CD4-positive, alpha-beta T cell treated with Interleukin-21 for 1 hour (primary cell): ENCODE measurements at places on chromosomes 1 and 21.
A peak's percentile ranks its signal among the peaks of the same experiment; 100 is the strongest.

GRCh38 chr1:110233861-110234260 is 23.7 kb downstream of the KCNC4 start:
- no peak for DNase-seq

DNA sequence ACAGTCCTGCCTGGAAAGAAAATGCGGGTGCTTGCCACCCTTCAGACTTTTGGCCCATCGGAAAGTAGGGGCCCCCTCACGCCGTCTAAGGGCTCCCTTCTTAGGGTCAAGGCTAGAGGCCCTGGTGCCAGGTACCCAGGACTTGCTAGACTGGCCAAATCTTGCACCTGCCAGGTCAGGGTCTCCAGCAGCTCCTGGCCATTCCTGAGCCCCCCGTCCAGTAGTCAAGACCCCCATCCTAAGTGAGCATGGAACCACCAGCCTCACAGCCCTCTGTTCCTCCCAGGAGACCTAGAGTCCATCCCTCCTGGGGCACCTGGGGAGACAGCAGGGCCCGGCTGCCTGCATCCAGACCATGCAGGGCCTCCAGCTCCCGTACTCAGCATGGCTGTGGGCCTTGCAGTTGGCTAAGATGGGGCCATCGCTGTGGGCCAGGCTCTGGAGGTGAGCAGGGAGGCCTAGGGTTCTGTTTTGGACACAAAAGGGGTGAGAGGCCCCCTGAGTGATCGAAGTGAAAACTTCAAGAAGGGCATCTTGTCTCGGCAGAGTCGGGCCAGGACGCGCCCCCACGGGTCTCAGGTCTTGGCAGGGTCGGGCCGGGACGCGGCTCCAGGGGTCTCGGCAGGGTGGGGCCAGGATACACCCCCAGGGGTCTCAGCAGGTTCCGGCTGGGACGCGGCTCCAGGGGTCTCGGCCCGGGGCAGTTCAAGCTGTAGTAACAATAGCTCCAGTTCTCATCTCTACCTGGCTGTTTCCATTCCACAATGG is 5.9 kb downstream of the FNDC10 start:
- DNase-seq, result no peak

DNA sequence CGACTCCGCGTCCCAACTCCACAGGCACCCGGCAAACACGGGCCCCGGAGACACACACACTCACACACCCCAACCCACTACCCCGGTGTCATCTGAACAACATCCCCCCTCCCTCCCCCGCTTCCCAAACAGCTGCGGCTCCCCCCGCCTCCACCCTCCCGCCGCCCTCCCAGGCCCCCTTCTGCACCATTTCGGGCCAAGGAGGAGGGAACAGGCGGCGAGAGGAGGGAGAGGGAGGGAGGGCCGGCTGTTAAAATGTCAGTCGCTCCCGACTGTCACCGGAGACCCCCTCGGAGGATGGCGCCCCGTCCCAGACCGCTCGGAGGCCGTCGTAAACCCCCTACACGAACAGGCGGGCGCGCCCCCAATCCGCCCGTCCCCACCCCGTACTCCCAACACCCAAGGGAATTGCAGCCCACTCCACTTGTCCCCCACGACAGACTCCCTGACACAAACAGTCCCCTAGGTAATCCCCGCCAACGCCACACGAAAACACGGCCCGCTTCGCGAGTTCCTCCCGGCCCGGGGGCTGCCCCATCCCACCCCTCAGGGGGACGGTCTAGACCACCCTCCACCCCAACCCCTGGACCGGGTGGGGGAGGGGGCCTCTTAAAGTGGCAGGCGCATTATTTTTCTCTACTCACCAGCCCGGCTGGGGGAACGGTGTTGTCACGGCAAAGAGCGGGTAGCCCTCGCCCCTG is 583 bp downstream of the MEF2D start:
- peak; percentile 58 for DNase-seq

GRCh38 chr1:2556678-2557481 is 709 bp downstream of the TNFRSF14 start:
- peak; percentile 64 for DNase-seq

DNA sequence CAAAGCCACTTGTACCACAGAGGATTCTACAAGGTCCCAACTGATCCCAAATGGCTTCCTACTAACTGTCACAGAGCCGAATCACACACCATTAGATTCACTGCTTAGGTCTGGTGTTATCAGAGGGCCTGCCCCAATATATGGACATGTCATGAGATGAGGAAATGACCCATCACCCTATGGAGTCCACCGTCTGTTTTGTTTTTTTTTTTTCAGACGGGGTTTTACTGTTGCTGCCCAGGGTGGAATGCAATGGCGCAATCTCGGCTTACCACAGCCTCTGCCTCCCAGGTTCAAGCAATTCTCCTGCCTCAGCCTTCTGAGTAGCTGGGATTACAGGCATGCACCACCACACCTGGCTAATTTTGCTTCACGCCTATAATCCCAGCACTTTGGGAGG is 83.8 kb upstream of the ETS2 start:
- no peak for DNase-seq

DNA sequence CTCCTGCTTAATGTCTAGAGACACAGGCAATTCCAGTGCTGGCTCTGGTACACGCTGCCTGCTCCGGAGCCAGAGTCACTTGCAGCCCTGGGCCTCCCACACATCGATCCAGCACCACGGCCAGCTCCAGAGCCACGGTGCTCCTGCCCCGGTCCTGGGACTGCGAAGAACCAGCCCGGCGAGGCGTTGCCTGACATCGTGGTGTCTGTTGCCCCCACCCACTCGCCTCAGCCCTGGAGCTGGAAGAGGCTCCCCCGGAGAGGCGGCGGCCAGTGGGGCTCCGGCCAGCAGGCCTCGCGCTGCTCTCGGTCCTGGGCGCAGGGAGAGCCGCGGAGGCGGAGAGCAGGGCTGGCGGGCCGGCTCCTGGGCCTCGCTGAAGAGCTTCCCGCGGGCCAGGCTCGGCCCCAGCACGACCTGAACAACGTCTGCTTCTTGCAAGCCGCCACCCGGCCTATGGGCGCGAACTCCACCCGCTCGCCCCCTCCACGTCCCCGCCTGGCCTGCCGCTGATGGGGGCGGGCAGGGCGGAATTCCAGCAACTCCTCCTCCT is 364.8 kb downstream of the CEP170 start:
- DNase-seq, result no peak

DNA sequence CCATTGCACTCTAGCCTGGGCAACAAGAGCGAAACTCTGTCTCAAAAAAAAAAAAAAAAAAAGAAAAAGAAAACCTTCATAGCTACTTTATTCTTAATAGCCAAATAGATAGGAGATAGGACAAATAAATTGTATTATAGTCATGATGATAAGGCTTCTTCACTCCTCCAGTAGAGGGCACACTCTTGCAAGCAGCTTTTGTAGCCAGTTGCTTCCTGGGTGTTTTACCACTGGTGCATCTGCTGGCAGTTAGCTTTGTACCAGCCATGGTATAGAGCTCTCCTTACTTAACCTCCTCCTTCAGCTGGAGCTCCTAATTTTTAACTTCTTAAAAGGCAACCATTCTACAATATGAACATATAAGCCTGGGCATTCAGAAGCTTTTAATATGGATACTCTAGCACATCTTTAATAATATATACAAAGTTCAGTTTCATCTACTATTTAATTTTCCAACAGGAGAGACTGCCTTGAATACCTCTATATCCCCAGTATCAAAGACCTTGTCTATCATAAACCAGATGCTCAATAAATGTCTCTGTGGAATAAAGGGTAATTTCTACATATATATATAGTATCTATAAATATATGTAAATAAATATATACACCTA is 35.8 kb downstream of the EVI5 start:
- peak; percentile 55 for DNase-seq

DNA sequence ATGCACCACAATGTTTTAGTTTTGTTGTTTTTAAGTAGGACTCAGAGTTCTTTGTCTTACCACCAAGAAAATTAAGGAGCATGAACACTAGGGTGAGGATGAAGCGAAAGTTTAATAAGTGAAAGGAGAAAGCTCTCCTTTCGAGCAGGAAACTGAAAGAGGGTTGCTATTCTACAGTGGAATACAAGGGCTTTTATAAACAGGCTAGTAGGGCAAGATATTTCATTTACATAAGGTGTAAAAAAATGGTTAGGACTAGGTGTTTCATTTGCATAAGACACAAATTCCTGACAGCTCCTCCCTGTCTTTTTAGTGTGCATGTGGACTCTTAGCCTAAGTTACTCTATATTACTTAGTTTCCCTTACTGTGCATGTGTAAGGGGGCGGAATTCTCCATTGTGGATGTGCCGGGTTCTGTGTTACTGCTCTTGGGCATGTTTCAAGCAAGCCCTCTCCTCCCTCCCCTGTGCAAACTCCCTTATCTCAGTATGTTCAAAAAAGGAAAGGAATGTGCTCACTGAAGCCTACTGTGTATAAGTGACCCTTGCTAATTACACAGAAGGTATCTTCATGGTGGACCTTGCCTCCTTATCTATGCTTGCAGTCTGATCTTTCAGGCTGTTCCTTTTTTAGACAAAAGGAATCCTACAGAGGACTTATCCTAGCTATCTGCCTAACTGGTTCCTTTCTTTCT is 7.3 kb downstream of the TSHB start:
- DNase-seq, result no peak

DNA sequence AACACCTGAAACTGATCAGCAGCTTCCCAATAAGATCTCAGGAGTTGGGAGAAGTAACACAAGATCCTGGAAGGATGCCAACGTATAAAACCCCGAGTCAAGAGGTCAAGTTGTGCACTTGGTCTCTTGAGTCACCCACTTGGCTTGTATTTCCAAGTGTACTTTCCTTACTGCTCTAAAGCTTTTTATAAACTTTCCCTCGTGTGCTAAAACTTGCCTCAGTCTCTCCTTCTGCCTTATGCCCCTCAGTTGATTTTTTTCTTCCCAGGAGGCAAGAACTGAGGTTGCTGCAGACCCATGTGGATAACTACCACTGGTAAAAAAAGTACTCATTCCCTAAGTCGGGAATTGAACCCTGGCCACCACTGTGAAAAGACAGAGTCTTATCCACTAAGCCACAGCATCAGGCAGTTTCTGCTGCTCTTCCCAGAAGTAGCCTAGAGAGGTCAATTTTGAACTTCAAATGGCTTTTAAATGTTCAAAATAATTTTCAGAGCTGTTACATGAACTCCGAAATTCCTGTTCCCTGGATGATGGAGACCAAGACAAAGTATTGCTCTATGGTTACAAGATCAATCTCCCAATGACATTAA is 28.9 kb downstream of the ITLN2 start:
- no peak for DNase-seq

DNA sequence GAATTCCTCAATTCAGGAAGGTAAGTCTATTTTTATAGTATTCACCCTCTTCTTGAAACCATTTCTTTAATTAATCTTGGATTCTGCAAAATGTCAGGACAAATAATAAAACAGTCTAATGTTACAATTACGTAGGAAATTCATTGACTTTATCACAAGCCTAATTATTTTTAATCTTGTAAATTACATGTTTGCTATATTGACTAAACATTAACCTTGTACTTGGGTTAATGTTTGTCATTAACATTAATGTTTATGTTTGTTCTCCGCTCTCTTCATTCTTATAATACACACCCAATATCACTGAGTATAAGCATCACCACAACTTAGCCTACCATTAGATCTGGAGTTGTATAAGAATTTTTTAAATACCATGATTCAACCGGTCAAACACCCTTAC is 2.8 kb downstream of the GCLM start:
- no peak for DNase-seq

GRCh38 chr1:8472668-8473067 is 154.8 kb downstream of the SLC45A1 start:
- DNase-seq, result peak; percentile 36
